ENCODE measurements at places on chromosomes 12 and 14.

DNA sequence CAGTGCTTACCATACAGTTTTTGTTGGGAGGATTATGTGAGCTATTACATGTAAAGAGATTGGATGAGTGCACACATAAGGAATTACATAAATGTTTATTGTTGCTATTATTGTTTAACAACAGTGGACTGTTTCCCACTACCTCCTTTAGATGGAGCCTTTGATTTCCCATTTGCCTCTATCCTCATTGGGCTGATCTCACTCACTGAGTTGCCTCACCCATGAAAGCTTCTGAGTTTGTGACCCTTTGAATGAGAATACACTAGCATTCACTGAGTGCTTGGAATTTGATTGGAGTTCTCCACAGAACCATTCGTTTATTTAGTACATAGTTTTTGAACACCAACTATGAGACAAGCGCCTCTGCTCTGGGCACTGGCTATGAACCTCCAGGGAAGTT, 121.0 kb downstream of the HELB start:
- no peak for DNase-seq

DNA sequence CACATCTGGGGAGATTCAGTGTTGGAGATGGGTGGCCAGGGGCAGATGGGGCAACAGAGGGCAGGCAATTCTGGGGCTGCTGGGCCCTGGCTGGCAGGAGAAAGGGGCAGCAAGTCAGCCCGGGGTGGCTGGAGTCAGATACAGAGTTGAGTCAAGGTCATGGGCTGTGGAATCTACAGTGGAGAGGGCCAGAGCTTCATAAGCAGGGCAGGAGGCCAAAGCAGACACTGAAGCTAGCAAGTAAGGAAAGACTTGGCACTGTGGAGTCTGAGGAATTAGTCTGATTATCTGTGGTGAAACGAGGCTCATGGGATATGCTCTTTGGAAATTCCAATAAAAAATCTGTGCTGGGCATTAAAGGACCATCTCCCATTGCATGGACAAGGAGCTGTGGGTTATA, 95.5 kb downstream of the TMX1 start:
- peak; percentile 83 for DNase-seq

DNA sequence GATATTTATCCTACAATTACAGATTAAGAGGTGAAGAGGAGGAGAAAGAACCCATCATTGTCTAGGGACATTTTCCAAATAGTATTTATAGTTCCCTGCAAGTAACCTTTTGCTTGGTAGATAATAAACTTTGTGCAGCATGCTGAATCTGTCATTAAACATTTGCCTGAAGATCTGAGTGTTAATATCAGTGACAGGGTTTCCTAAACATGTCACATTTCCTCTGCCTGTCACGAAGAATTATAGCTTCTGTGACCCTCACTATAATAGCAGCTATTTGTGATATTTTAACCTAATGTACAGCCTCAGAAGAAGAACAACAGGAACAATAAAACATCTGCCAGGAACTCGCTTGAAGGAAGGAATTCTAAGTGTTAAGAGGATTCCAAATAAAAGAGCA, 350.3 kb downstream of the GXYLT1 start:
- DNase-seq, result no peak

- DNase-seq, result no peak
Observed at GRCh38 chr12:104479123-104479662, 22.4 kb downstream of the CHST11 start.

DNA sequence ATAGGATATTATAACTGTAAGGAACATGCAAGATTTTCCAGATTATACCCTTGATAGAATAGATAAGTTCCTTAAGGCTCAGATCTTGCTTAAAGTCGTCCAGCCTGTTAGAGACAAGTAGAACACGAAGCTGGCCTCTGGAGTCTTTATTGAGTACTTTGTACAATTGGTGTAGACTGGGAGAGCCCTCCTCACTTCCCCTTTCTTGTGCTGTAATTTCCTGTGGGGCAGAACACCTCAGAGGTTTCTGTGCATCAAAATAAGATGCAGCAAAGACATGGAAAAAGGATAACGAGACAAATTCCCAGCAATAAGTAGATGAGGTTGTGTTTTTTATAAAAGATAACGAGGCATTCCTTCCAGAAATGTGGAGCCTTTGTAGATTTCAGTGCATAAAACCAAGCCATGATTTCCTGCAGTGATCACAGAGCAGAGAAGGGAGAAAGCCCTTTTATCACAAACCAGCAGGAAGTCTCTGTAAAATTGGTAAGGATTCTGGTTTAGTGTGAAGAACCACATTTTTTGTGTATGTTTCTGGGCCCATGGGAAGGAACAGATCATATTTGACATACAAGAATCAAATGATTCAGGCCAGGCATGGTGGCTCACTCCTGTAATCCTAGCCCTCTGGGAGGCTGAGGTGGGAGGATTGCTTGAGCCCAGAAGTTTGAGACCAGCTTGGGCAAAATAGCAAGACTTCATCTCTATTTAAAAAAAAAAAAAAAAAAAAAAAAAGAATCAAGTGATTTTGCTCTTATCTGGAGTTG, 18.0 kb downstream of the GPRC5A start:
- no peak for DNase-seq

- DNase-seq, result no peak
Observed at GRCh38 chr12:45966486-45966885, 23.9 kb downstream of the SCAF11 start.

GRCh38 chr12:124673801-124674617, 106.6 kb upstream of the NCOR2 start:
- DNase-seq, result no peak

DNA sequence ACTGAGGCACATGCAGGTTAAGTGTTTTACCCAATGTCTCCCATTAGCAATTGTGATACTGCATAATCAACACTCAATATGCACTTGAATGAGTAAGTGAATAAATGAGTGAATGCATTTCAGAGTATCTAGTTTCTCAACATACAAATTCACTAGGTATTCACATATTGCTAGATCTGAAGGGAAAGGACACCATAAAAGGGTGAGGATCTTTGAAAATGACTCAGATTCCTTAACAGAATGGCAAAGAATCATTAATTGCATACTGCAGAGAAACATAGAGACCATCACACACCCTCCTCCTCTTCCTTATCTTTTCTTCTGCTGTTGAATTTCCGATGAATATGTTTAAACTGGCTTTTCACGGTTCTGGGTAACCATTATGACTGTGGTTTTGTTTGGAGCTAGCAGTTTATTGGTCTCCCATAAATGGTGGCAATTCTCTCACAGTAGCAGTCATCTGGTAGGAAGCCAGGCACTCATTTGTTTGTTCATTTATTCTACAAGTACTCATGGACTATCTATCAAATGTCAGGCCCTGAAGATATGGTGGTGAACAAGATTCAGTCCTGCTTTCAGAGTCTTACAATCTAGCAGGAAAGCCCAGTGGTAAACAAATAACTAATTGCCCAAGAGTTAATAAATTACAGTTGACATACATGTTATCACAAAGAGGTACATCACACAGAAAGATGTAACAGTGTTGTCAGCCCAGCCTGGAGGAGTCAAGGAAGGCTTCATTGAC, 70.2 kb downstream of the LLPH start:
- no peak for DNase-seq

GRCh38 chr12:88866881-88867280, 286.6 kb upstream of the KITLG start:
- no peak for DNase-seq

- DNase-seq, result no peak
Observed at GRCh38 chr12:68913682-68914081, 19.3 kb downstream of the CPM start.

GRCh38 chr12:124881123-124881522, 17.5 kb upstream of the SCARB1 start:
- DNase-seq, result no peak

GRCh38 chr12:76595056-76595455, 35.5 kb upstream of the OSBPL8 start:
- DNase-seq, result no peak

GRCh38 chr14:95547272-95547625, 12.4 kb downstream of the GLRX5 start:
- no peak for DNase-seq

DNA sequence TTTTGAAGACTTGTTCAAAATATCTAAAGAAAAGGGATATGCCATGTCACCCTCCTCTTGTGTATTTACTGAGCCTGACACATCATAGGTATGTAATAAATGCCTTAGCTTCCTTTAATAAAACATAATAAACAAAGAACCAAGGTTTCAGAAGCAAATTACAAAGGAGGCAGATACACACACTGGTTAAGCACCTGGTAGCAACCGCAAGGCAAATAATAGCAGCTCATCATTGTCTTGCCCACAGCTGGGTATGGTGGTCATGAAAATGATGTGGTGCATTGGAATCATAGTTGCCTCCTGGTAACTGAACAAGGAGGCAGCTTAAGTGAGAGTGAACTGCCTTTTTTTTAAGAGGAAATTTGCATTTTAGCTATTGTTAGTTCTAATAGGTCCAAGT, 39.0 kb downstream of the PAX9 start:
- DNase-seq, result no peak

- no peak for DNase-seq
Observed at GRCh38 chr12:112482733-112483132, 64.0 kb downstream of the PTPN11 start.

GRCh38 chr12:49972641-49973360, at the start of gene AQP6:
Gene AQP6 (plus strand): TSS chr12:49972947. CDS start chr12:49973174, 227 bp downstream.
- DNase-seq, result no peak

DNA sequence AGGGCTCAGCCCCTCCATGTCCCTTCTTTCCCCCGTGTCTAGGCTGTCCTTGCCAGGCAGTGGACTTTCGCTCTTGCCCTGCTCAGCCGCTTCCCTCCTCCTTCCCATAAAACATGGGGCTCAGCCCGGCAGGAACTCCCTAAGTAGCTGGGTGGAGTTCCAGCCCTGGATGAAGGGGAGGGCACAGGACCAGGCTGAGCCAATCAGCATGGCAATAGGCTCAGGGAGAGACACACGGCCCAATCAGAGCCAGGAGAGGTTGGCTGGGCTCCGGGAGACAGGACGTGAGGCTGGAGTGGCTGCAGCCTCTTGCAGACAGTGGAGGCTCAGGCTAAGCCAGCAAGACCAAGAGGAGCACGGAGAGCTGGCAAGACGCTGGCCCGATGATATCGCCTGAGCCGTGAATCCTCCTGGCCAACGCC, 54.3 kb downstream of the GALNT9 start:
- DNase-seq, result no peak

GRCh38 chr14:24429395-24430142, at the start of the genes CBLN3 and KHNYN:
Gene CBLN3 (minus strand): TSS chr14:24429668. CDS start chr14:24429054, 614 bp downstream.
Gene KHNYN (plus strand): TSS chr14:24429954. CDS start chr14:24430731, 777 bp downstream.
- DNase-seq, result peak; percentile 93

- DNase-seq, result no peak
Observed at GRCh38 chr12:121532503-121533393, 48.1 kb downstream of the KDM2B start.

GRCh38 chr14:81805785-81806184, 272.1 kb upstream of the SEL1L start:
- DNase-seq, result no peak

- DNase-seq, result no peak
Observed at GRCh38 chr12:125892276-125892675, 827.0 kb downstream of the AACS start.

DNA sequence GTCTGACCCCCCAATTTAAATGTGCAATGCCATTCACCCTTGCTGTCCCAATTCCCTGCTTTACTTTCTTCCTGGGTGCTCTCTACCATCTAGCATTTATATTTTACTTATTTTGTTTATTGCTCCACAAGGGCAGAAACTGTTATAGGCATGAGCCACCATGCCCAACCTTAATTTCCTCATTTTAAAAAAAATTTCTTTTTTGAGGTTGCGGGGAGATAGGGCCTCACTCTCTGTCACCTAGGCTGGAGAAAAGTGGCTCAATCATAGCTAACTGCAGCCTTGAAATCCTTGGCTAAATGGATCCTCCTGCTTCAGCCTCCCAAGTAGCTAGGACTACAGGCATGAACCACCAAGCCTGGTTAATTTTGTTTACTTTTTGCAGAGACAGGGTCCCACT, 13.0 kb downstream of the HPD start:
- no peak for DNase-seq

GRCh38 chr14:103007555-103007954, 49.8 kb downstream of the CDC42BPB start:
- DNase-seq, result no peak

DNA sequence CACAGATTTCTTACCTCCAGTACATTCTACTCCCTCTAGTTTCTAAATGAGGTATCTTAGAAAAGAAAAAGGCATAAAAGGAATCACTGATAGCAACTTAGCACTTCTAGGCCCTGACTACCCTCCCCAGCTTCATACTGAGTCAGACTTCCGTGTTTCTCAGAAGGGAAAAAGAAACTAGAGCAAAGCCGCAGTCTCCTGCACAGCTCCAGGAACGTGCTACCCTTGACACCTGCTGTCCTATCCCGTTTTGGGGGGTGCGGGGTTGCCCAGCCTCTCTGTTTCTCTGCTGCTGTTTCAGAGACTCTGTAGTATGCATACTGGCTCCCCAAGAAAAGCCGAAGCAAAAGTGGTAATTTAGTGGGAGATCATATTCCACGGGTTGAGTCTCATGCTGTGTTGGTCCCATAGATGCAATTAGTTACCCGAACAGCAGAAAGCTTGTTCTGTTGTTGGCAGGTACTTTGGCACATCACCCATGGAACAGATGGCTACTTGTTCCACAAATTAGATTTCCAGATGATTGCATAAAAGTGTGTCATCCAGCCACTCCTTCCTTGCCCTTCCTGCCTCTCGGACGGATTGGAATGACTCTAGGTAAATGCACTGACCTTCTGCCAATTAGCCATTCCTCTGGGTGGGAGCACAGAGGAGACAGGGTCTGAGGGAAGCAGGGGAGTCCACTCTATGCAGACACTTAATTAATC, 438.1 kb downstream of the FUT8 start:
- no peak for DNase-seq

GRCh38 chr12:10027721-10028120, 2.8 kb upstream of the CLEC9A start:
- no peak for DNase-seq

- no peak for DNase-seq
Observed at GRCh38 chr12:55720071-55720564, at the start of gene RDH5. Gene RDH5 (plus strand): TSS chr12:55720393. CDS start chr12:55721185, 792 bp downstream.

- DNase-seq, result no peak
Observed at GRCh38 chr12:70305794-70306193, 60.3 kb upstream of the KCNMB4 start.

GRCh38 chr12:88575361-88575970, 4.8 kb downstream of the KITLG start:
- DNase-seq, result no peak

GRCh38 chr14:65117769-65118745, 15.7 kb upstream of the MAX start:
- no peak for DNase-seq

DNA sequence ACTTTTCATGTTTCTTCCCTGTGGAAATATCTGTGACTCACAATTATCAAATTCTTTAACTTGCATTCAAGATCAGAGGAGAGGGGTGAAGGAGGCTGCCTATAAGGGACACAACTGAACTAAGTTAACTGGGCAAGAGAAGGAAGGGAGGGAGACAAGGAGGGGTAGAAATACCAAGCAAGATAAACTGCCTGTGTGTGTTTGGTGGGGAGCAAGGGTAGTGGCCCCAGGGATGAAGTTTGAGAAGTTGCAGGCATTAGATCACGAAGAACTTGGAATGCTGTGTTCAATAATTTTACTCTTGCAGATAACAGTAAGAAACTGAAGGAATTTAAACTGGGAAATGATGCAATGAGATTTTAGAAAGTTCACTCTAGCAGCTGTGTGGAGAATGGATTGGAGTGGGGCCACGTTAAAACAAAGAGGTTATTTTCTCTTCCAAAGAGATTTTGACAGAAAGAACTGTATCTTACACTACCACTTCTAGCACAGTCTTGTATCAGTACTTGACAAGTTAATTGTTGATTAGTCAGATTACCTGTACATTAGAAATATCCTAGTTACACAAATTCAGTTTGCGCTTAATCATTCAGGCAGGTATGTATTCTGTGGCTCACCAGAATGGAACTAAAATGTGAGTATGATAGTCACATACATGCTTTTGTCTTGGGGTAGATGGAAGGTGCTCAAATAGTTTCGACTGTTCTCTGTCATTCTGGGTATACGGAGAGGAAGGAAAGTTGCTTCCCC, 7.4 kb downstream of the PKP2 start:
- no peak for DNase-seq

Data from suprapubic skin (tissue), 4 donors.